NCI-H1105 (cell line): ENCODE measurements at places on chromosomes 7 and 10.

DNA sequence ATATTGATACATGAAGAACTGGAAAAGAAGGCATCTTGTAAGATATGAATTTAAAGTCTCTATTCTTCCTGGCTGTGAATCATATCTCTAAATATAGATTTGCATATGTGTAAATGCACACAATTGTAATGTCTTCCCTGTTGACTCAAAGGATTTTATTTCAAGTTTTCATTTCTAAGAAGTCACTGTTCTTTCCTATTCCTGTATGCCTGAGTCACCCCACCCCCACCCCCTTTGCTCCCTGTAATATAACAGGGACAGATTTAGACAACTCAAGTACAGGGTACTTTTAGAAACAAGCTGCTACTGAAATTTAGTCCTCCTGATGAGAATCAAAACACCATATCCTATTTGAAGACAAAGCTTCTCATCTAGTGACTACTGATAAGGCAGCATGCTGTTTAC lies 43.0 kb upstream of the HECTD2 start:
- DNase-seq, result no peak

DNA sequence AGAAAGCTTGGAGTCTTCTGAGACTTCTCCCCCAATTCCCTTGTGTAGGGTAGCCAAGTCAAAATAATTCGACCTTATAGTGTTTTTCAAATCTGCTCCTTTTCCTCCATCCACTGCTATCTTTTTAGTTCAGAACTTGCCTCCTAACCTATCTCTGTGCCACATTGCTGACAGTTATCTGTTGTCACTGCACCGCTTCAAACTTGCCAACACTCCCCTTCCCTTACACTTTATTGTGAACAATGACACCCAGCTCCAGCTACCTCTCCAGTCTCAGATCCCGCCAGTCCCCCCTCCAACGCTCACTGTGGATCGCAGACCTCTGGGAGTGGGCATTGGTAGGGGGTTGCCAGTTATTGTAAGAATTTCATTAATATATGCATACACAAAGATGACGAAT lies 16.3 kb upstream of the HPS1 start:
- no peak for DNase-seq

DNA sequence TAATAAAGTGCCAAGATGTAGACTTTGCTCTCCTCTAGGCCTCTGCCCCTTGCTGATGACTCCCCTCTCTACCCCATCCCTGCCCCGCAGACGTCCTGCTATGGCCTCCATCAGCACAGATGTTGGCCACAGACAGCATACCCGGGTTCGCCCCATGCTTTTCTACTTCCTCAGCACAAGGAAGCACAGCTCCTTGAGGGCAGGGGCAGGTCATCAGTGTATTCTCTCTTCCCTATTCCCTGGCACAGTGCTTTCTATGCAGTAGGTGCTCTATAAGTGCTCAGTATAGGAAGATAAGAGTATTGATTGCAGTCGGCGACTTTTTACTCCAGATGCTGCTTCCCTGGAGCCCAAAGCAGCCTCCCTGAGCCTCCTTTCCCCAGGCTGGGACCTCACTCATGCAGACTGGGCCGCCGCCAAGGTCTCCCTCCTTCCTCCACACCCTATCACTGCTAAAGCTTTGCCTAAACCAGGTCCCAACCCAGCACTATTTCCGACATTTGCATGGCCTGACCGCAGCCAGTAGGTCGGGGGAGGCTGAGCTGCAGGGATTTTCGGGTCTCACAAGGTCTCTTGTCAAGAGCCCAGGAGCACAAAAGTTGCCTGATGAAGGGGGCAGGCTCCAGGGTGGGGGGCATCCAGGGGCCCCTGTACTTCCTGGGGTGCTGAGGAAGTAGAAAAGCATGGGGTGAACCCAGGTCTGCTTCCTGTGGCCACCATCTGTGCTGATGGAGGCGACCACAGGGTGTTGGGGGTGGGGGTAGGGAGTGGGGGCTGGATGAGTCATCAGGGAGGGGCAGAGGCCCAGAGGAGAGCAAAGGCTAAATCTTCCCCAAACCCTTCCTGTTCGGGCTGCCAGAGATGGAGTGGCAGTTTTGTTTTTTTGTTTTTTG lies 8.0 kb downstream of the CALHM3 start:
- DNase-seq, result no peak

DNA sequence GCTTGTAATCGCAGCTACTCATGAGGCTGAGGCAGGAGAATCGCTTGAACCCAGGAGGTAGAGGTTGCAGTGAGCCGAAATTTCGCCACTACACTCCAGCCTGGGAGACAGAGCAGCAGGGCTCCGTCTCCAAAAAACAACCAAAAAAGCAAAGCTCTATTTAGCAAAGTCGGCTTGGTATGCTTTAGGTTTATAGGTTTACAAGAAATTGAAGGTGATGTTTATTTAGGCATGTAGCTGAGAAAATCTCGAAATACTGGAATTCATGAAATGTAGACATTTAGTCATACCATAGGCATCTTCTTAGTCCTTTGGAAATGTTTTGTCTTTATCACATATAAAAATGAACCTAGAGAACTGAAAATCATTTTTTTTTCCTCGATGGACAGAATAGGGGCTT lies 453.8 kb upstream of the ANKRD30A start:
- no peak for DNase-seq

- no peak for DNase-seq
These were observed 347.5 kb downstream of the GRID1 start for GRCh38 chr10:86019141-86019540.

DNA sequence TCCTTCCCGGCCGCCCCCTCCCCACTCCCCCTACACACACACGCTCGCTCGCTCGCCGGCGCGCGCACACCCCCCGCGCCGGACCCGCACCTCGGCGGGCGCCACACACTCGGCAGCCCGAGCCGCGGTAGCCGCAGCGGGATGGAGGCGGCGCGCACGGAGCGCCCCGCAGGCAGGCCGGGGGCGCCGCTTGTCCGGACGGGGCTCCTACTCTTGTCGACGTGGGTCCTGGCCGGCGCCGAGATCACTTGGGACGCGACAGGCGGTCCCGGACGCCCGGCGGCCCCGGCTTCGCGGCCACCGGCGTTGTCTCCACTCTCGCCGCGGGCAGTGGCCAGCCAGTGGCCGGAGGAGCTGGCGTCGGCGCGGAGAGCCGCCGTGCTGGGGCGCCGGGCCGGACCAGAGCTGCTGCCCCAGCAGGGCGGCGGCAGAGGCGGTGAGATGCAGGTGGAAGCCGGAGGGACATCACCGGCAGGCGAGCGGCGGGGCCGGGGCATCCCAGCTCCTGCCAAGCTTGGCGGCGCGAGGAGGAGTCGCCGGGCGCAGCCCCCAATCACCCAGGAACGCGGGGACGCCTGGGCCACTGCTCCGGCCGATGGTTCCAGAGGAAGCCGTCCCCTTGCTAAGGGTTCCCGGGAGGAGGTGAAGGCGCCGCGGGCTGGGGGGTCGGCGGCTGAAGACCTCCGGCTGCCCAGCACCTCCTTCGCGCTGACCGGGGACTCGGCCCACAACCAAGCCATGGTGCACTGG lies at the start of gene SORCS3:
SORCS3 (plus strand) TSS at position 104 of the 750 bp plus-strand sequence.
- DNase-seq, result no peak

DNA sequence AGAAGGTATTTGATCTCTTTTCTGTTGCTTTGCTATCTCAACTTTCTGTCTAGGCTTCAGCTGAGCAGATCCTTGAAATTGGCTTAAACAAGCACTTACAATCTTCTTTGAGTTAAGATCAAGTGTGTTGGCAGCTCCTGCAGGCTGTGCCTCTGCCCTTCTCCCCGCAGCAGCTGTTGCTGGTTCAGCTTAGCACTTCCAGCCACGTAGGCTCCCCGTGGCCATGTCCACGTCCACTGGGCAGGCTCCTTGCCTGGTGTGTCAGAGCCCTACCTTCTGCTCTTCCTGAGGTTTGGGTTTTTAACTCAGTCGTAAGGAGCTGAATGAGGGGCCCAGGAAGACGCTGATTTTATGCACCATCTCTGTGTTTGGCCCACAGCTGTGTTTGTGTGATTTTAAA lies 47.2 kb downstream of the CAMK1D start:
- no peak for DNase-seq

DNA sequence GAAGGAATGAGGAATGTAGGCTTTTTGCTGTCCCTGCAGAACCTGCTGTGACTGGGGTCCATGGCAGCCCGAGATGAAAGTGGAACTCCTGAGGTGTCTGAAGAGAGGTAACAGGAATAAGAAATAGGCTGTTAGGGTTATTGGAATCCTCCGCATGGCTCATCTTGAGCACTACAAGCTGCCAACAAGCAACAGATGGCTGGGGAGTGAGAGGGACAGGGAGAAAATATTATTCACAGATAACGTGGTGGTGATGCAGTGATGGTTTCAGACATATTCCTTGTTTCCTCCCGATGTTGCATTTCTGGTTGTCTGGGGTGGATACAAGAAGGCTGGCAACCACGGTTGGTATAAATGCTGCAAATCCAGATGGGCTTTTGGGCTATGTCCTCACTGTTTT lies 46.1 kb downstream of the AP3M1 start:
- DNase-seq, result no peak

DNA sequence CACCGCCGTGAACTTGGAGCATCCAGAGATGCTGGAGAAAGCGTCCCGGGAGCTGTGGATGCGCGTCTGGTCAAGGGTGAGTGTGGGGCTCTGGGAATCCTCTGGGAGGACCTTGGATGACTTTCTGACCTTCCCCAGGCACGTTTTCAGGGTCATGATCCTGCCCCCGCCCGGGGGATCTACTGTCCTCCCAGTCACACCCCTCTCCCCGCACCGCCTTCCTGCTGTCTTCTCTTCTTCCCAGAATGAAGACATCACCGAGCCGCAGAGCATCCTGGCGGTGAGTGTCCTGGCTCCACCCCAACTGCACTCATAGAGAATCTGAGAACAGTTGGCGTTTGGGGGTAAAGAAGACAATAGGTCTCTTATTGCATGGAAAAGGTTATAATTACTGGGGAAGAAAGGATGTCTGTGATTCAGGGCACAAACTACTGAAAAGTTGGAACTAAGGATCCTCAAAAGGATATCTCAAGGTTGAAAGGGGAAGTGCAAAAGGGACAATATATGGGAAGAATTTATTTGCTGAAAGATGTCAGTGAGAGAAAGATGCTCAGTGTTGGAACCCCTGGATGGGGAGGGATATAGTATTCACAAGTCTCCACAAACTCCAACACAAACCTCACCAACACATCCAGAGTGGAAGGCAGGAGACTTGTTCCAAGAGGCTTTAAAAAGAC lies 1.9 kb downstream of the GSTK1 start:
- no peak for DNase-seq

GRCh38 chr7:105224884-105225651 lies 163.7 kb downstream of the SRPK2 start:
- DNase-seq, result no peak

- DNase-seq, result no peak
These were observed 17.0 kb upstream of the CASD1 start for GRCh38 chr7:94492601-94493000.

- no peak for DNase-seq
These were observed 8.3 kb upstream of the RGS10 start for GRCh38 chr10:119550827-119551226.

DNA sequence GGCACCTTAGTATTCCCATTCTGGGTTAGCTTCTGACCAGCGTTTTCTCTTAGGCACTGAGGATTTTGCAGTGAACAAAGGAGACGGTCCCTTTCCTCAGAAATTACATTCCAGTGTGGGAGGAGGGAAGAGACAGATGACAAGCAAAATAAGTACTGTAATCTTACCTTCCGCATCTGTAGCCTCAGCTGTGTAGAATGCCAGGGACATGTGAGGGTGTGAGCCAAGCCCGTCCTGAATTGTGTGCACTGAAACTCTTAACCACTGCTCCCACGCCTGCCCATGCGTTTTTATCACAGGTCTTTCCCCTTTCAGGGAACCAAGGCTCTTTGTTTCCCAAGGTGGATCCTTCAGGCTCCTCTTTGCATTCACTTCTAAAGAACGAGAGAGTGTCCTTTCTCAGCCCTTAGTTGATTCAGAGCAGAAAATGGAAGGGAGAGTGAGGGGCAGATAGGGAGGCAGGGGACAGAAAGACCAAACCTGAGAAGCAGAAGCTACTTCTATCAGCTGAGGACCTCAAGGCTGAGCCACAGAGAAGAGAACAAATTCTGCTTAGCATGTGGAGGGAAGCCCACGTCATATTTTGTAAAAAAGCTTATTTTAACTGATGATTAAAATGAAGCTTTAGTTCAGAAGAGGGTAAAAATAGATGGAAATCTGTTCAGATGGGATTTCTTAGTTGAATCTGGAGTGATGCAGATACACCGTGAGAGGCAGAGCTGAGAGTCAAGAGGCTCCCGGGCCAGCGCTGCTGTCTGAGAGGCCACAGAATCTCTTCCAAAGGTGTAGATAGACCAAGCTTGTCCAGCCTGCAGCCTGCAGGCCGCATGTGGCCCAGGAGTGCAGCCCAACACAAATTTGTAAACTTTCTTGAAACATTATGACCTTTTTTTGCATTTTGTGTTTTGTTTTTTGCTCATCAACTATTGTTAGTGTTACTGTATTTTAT lies 122.5 kb downstream of the CCNY start:
- DNase-seq, result no peak

DNA sequence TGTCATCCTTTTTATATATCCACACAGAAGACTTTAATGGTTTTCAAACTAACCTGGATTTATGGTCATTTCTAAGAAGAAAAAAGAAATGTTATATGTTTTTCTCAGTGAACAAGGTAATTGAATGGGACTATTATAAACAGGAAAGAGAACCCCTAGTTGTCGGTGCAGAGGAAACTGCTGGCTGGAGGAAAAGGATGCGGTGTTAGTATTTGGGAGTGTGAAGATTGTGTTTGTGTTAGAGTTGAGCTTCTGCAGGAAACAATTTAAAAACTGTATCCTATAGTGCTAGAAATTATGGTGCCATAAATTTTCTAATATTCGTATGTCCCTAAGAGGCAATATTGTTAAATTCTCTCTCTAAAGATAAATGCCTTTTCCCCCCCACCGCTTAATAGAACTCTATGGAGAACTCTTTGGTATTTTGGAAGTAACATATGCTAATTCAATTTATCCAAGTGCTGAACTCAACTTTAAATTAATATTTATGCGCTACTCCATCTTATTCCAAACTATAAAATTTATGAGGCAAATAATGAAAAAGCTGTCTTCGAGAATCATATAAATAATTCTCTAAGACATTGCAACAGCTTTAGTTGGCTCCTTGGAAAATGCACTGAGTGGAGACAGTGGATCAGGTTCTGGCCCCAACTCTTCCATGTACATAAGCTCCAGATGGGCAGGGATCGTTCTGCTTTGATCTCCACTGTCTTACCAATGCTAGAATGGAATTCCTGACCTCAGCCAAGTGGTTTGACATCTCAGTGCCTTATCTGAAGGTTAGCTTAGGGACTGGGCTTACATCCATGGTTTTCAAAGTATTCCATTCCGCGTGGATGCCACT lies 5.6 kb downstream of the BZW2 start:
- DNase-seq, result no peak

- DNase-seq, result no peak
These were observed 101.6 kb downstream of the CYTH3 start for GRCh38 chr7:6170571-6171531.

DNA sequence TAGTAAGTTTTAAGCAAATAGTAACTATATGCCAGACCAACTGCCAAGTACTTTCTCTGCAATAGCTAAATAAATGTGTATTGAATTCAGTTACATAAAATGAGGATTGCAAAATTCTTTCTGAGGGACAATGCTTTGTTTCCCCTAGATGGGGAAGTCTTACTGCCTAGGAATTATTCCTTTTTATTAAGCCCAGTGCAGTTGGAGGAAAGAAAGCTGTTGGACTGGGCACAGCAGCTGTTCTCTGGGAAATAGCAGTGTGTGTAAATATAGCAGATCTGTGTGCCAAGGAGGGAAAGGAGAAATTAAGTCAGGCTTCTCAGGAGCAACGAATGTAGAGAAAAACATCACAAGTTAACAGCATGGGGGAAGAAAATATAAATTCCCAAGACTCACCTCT lies 77.1 kb downstream of the SEC23IP start:
- no peak for DNase-seq

- DNase-seq, result no peak
These were observed 31.6 kb upstream of the FOXK1 start for GRCh38 chr7:4650433-4651047.

GRCh38 chr10:127278001-127278400 lies 81.6 kb upstream of the INSYN2A start:
- DNase-seq, result no peak
